ENCODE measurements at places on chromosomes 1 and 21.

DNA sequence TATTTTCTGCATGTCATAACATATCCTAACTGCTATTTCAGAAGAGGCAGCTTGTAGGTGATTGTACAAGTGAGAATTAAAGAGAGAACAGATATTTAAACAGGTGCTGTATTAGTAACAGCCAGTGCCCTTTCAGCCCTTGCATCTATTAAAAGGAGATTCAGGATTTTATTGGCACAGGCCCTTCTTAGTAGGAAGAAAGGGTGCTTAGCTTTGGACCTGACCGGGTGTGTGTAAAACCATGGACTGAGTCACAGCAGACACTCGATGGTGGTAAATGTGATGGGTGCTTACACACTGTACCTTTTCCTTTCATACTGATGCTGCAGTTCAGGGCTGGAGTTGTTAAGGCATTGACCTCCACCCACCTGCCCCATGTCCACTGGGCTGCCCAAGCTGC is 12.7 kb upstream of the CD101 start:
- no peak for DNase-seq

DNA sequence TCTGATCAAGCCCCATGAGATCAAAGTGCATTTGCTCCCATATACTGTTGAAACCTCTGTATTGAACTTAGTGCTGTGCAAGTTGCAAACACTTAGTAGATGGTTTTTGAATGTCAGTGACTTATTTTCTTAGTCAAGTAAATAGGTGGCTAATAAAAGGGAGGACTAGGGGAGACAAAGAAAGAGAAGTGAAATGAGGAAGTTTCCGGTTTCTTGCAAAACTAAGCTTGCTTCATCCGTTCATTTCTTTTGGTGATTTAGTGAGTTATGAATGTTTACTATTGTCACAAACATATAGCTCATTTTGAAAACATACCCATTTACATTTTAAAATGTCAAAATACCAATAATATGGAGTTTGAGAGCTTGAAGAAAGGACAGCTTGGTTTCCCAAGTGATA is 23.0 kb downstream of the ADAMTS5 start:
- DNase-seq, result no peak

- no peak for DNase-seq
These were observed 57.6 kb downstream of the ETS2 start for GRCh38 chr21:38863291-38863690.

- DNase-seq, result no peak
These were observed 34.7 kb downstream of the WASF2 start for GRCh38 chr1:27455139-27455811.

- no peak for DNase-seq
These were observed 42.9 kb upstream of the LRRN2 start for GRCh38 chr1:204728456-204728855.

- no peak for DNase-seq
These were observed 419.9 kb downstream of the ZP4 start for GRCh38 chr1:237470712-237471338.

GRCh38 chr1:162384601-162385279 is 3.2 kb downstream of the C1orf226 start:
- DNase-seq, result no peak

DNA sequence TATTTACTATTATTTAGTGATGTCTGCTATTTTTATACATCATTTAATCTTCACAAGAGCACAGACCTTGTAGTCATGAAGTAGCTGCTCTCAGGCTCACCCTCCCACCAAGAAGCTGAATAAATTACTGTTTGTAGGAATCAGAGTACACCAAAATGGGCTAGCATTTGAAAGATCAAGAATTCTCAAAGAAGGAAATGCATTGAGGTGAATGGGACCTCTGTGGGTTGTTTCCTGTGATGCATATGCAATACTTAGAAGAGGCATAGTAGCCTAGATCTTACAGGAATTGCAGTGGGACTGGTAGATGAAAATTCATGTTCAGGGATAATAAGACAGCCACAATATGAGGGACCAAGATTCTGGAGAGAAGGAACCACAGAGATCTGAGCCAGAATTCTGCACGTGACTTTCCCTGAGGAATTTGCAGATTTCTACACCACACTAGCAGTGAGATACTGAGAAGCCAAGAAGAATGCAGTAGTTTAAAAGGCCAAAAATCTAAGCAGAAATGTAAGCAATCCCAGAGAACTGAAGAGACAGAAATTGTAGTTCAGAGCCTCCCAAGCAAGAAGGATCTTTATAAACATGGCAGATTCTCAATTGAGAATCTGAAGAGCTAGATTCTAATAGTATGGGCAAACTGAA is 307.0 kb downstream of the ST6GALNAC3 start:
- DNase-seq, result no peak

GRCh38 chr1:162885265-162885664 is 24.3 kb upstream of the CCDC190 start:
- no peak for DNase-seq

DNA sequence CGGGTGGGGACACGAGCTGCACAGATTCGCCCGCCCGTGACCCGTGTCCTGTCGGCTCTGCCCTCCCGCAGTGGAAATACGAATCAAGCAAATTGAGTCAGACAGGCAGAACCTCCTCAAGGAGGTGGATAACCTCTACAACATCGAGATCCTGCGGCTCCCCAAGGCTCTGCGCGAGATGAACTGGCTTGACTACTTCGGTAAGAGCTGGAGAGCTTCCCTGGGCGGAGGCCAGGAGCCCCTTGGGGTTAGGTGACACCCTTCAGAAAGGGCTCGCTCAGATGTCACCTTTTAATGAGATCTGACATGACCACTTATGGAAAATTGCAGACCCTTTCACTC is 489 bp downstream of the CDCA8 start:
- no peak for DNase-seq

GRCh38 chr1:32883338-32884031 is 2.8 kb upstream of the HPCA start:
- DNase-seq, result no peak

- DNase-seq, result no peak
These were observed 33.4 kb downstream of the PSMG1 start for GRCh38 chr21:39149882-39150281.

- no peak for DNase-seq
These were observed 1.2 kb downstream of the LRRC52 start for GRCh38 chr1:165544996-165545395.

DNA sequence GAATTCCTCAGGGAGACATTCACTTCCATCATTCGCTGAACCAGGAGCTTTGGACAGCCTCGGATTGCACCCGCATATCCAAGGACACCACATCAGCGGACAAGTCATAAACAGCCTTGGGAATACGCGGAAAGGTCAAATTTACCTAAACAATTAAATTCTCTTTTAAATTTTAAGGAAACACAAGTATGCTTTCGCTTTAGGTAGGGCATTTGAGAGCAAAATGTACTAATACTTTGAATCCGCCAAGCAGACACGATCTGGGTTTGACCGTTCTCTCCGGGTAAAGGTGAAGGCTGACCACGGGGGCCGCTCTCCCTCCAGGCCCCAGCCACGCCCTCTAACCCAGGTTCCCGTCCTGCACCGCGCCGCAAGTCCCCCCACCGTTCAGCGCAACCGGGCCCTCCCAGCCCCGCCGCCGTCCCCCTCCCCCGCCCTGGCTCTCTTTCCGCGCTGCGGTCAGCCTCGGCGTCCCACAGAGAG is 479 bp upstream of the ACADM start:
- DNase-seq, result peak; percentile 44

DNA sequence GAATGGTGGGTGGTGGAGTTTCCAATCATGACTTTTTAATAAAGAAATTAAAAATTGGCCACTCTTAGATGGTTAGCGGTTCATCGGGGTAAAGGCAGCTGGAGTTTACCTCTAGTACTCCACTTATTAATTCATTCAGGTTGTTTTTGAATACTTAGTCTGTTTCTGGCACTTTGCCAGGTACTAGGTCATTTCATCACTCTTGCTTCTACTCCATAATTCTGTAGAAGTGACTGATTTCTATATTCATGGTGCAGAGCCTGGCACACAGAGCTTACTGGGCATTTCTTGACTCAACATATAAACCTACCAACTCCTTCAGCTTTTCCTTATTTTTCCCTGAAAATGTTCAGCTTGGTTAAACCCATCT is 31.5 kb downstream of the FOXD2 start:
- DNase-seq, result no peak

GRCh38 chr1:78351551-78352216 is 139.1 kb upstream of the PTGFR start:
- DNase-seq, result no peak

DNA sequence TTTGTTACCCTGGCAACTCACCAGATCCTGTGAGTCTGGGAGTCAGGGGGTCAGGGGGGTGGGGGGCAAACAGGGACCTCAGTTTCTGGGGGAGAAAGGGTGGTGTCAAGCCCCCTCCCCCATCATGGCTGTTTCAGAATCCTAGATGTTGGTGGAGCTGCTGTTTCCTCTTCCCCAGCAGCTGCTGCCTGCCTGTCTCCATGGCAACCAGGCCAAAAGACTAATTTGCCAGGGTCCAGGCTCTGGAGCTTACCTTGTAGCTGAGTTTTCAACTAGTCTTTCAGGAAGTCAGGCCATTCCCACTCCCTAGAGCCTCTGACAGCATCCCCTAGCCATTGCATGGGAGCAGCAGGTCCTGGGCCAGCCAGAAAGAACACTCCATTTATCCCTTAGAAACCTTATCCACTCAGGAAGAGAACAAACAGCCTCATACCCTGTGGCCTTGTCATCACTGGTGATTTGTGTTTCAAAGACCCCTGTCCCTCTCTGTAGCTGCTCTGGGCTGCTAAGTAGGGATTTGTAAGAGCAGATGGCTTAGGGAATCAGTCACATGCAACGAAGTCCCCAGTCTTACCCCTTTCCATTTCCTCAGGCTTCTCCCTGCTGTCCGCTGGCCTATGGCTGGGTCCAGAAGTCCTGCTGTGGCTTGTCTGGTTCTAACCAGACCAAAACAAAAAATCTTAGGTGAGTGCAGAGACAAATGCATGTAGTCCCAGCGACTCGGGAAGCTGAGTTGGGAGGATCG is 21.5 kb upstream of the STMN1 start:
- no peak for DNase-seq

GRCh38 chr1:85398391-85399064 is 66.4 kb downstream of the DDAH1 start:
- DNase-seq, result no peak

- no peak for DNase-seq
These were observed 622.0 kb downstream of the KIF26B start for GRCh38 chr1:245776694-245777332.

GRCh38 chr21:15616864-15617574 is 112.8 kb upstream of the USP25 start:
- DNase-seq, result no peak

GRCh38 chr1:157971769-157972168 is 21.7 kb upstream of the KIRREL1 start:
- DNase-seq, result no peak

DNA sequence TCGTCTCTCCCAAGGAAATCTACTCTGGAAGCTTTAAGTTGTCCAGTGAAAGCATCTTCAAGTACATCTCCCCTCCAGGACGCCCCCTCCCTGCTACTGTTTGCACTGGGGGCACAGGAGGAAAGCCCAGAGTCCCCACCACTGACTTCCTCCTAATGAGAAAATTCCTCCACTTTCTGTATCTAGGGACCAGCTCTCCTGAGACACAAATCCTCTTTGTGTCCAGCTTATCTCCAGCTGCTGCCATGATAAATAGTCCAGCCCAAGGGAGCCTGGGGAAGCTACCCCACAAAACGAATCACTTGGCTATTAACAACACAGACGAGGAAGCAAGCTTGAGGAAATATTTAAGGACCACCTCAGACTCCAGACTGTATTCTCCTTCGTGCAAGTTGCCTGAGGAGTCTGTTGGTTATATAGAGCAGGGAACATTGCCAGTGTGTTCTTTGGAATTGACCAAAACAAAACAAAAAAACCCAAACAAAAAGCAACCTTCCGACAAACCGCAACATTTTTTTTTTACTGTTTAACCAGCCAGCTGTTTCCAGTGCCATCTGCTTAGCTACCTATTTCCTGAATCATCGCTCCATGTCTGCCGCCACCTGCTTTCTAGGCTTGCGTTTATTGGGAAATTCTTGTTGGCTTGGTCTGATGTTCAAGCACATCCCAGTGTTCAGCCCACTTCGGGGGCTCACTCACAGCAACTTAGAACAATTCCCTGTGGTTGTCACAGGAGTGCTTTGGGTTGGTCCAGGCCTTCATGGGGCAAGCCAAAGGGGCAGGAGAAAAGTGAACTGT is 7.7 kb downstream of the C1orf226 start:
- DNase-seq, result no peak

- DNase-seq, result no peak
These were observed 42.9 kb downstream of the COP1 start for GRCh38 chr1:176164014-176164678.

DNA sequence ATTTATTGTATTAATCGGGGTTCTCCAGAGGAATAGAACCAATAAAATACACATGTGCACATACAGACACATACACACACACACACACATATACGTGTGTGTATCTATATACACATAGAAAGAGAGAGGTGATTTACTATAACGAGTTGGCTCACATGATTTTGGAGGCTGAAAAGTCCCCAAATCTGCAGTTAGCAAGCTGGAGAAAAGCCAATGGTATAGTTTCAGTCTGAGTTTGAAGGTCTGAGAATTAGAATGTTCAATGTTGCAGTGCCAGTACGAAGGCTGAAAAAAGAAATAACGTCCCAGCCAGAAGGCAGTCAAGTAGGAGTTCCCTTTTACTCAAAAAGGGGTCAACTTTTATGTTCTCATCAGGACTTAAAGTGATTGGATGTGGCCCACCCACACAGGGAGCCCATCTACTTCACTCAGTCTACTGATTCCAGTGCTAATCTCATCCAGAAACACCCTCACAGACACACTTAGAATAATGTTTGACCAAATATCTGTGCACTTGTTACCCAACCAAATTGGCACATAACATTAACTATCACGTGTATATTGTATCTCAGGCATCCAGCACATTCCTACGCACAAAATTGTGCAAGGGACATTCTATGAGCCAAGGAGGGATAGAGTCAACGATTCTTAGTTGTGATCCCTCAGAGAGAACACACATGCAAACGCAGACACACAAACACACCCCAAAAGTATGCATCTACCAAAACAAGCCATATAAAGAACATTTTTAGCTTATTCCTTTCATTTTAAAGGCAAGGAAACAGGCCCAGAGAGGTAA is 195.5 kb upstream of the DUSP10 start:
- no peak for DNase-seq
